ENCODE measurements at places on chromosomes 2 and 18.

DNA sequence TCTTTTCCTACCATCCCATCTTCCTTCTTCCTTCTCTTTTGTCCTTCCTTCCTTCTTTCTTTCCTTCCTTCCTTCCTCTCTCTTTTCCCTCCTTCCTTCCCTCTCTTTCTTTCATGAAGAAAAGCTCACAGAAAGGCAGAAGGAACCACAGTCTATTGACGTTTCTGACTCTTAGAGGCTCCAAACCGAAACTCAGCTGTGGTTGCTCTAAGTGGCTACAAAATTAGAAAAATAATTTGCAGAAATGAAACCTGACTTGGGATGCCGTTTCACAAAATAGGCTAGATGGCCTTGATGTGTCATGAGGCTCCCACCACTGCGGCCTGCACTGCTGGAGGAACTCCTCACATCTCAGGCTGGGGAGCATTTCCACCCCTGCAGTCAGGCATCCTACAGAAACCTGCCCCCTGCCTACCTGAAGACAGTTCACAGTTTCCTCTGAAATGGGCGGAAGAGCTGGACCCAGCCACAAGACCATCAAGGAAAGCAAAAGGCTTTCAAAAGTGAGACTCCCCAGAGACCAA, 165.6 kb downstream of the SMAD7 start:
- DNase-seq: no peak

- no peak for DNase-seq
Observed at GRCh38 chr2:98172951-98173350, 86.0 kb downstream of the VWA3B start.

DNA sequence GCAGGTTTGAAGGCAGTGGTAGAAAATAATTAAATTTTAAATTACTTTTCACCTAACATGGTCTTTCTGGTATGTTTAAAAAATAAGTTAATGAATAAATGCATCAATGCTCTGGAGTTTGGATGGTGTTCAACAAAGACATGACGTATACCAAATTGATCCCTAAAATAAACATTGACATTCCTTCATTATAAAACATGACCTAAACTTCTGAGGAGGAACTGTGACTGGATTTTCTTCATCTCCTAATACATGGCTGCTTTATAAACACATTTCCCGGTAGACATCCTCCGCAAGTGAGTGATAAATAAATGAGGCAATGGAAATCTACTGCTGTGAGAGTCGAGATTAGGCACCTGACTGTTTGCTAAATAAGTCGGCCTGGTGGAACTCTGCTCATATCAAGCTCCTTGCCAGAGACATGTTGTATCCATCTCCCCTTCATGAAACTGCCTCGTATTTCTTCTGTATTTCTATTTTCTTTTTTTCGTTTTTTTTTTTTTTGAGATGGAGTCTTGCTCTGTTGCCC, 362.3 kb downstream of the RNF144A start:
- DNase-seq: no peak

DNA sequence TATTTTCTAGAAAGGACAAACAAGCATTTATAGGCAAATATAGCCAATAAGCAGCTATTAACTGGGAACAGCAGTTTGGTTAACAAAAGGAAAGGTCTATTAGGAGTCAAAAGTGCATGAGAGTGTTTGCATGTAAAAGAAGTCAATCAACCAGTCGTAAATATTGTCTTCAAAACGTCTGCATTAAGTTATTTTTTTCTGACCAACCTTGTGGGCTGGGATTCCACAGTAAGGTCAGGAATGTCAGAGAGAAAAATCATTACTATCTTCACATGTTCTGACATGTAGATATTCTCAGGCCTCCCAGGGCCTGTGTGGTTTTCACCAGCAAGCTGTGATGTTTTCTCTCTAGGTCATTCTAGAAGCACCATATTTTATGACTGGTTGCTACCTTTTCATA, 922.5 kb downstream of the SUCLG1 start:
- no peak for DNase-seq

DNA sequence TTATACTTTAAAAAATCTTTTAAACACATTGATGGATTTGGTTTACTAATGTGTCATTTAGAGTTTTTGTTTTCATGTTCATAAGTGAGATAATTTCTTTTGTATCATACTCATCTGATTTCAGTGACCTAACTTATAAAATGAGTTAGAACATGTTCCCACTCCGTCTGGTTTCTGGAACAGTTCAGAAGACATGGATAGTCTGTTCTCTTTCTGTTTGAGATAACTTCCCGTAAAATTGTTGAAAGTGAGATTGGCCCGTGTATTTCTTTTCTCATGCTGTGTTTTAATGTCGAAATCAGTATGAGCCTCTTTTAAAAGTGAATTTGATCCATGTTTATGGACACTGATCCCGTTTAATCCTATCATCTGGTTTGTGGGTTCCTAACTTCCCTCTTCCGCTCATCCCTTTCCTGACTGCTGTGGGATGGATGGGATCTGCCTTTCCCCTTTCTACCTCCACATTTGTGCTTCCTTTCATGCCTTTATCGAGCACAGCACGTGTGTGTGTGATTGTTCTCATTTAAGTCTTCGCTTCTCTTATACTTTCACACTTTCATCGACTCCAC, 78.9 kb downstream of the COPS8 start:
- no peak for DNase-seq

DNA sequence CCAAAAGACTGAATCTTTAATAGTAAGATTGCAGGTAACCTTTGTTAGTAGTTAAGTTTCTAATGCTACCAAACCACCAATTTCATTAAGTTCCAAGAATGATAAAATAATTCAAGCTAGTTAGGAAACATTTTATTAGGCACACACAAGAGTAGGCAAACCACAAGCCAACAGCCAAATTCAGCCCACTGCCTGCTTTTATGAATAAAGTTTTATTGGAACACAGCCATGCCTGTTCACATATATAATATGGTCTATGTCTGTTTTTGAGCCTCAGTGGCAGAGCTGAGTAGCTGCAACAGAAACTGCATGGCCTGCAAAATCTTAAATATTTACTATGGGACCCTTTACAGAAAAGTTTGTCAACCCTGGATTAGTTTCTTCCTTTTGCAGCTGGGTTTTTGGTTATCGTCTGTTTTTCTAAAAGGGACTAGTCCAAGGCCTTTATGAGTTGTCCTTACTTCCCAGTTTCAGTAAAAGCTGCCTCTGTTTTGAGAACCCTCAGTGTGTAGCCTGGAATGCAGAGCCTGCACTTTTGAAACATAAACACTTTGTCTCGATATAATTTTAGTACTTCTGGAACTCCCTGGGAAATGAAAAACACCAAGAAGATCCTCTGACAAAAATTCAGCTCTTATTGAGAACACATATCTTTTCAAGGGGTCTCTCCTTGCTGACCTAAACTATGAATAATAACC, 39.1 kb downstream of the FRZB start:
- no peak for DNase-seq

- DNase-seq: no peak
Observed at GRCh38 chr2:83901317-83901716, 557.8 kb downstream of the SUCLG1 start.

DNA sequence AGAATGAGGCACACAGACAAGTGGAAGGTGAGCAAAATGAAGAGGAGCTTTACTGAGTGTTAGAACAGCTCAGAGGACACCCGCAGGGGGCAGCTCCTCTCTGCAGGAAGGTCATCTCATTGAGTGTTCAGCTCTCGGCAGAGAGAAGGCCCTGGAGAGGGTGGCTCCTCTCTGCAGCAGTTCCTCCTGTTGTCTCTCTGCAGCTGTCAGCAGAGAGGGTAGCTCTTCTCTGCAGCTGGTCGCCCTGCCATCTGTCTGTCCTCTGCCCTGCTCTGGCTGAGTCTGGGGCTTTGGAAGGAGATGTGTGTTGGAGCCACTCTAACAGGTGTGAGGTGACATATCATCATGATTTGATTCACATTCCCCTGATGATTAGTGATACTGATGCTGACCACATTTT, 6.8 kb upstream of the SNTG2 start:
- no peak for DNase-seq

Measured in HFF-Myc (cell line).